ENCODE measurements at places on chromosomes 4 and X.

DNA sequence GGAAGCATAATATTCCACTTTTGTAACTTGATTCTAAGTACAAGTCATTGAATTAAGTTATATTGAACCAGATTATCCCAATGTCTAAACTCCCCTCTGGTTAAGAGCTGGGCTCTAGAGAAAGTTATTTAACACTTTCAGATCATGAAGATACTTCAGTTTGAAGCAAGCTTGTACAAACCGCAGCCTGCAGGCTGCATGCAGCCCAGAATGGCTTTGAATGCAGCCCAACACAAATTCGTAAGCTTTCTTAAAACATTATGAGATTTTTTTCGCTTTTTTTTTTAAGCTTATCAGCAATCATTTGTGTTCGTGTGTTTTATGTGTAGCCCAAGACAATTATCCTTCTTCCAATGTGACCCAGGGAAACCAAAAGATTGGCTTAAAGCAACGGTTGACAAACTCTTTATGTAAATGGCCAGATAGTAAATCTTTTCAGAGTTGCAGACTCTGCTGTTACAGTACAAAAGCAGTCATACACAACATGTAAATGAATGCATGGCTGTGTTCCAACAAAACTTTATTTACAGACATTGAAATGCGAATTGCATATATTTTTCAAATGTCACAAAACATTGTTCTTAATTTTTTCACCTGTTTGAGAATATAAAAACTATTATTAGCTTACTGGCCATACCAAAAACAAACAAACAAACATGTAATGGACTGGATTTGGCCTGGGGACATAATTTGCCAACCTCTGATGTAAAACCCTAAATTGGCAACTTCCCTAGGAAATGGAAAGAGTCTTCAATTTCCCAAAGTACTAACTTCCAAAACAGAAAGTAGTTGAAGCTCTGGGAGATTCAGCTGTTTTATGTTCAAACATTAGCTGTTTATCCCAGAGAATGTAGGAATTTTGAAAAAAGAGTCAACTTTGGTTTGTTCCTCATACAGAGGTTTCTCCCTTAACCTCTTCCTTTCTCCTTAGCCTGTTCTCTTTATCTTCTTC, 201.1 kb upstream of the MBNL3 start:
- DNase-seq = no peak

DNA sequence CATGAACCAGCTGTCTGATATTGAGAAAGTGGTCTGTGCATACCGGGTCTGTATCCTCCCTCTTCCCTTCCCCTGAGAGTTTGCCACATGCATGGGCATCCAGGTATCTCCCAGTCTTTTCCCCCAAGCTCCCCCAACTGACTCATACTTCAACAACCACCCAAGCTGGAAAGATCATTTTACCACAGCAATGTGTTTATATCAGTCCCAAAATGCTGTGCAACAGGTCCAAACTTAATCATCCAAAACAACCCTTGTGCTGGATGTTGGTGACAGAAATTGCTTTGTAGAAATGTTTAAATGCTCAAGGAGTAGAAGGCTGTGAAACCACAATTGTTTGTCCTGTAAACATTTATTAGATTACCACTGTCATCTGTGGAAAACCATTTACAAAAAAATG, 286.8 kb upstream of the KLF3 start:
- DNase-seq = no peak

DNA sequence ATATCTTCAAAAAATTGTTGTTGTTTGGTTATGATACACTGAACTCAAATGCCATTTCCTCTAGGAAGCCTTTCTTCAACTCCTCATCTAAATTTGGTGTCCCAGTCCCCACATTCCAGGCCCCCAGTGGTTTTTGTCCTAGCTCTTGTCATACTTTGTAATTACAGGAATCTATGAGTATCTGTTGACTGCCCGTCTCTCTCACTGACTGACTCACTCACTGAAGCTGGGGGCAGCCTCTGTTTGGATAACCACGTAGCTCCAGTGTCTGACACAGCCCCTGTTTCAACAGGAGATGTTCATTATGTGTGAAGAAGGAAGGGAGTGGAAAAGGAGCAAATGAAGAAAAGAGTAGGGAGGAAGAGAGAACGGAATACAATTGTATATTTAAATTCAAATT, 284.1 kb upstream of the TENM3 start:
- no peak for DNase-seq

- DNase-seq = no peak
Measured at GRCh38 chr4:108628411-108628810, 8.0 kb downstream of the RPL34 start.

- DNase-seq = no peak
Measured at GRCh38 chr4:51932261-51932660, 87.9 kb downstream of the LRRC66 start.

- no peak for DNase-seq
Measured at GRCh38 chrX:38959736-38960135, 158.5 kb downstream of the MID1IP1 start.

GRCh38 chrX:72326605-72327300, 21.0 kb upstream of the CITED1 start:
- DNase-seq = no peak

Data from left lobe of liver (tissue), 2 donors.